ENCODE measurements at places on chromosomes 16 and 17. TPM values are rescaled to one million over a fixed set of nuclear protein-coding genes. Genes with fewer than 3 reads are reported as not detected.

DNA sequence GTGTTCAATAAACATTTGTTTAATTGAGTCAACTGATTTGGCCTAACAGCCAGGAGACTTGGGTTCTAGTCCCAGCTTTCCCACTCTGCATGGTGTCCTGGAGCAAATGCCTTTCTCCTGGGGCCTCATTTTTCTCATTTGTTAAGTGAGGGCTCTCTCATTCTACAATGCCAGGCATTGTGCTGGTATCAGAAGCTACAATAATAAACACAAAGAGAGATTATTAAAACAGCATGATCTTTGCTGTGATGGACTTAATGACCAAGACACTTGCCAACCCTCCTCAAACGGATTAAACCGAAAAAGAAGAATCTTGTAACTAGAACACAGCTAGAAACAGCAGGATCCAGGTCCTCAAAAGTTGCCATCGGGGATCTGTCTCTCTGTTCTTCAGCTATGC is 4.8 kb upstream of the VAMP2 start:
- no peak for DNase-seq

The CLEC10A gene
- total RNA-seq, result 0.77 TPM

GRCh38 chr16:57528499-57529390 is 7.6 kb downstream of the CCDC102A start:
- DNase-seq, result no peak

DNA sequence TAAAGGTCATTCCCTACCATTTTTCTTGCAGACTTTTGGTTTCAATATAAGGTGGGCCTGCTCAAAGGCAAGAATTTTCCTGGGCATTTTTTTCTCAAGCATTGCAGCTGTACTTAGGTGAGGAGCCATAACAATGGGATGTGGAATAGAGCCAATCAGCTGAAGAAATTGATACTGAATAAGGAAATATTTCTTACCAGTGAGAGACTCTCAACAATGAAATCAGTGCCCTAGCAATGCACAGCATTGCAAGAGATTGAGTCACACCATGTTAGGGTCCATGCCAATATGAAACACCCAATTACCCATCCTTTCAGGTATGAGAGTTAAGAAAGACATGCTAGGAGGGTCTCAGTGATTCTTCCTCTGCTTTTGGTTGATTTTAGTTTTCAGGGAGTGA is 237.6 kb downstream of the SOX9 start:
- no peak for DNase-seq

The ATAD5 gene
- total RNA-seq, result 2.7 TPM

- DNase-seq, result no peak
Observed at GRCh38 chr17:72182371-72182873, 61.6 kb downstream of the SOX9 start.

The KRT14 gene
- total RNA-seq, result 0.24 TPM

- no peak for DNase-seq
Observed at GRCh38 chr17:47757386-47757785, 24.4 kb downstream of the TBX21 start.

DNA sequence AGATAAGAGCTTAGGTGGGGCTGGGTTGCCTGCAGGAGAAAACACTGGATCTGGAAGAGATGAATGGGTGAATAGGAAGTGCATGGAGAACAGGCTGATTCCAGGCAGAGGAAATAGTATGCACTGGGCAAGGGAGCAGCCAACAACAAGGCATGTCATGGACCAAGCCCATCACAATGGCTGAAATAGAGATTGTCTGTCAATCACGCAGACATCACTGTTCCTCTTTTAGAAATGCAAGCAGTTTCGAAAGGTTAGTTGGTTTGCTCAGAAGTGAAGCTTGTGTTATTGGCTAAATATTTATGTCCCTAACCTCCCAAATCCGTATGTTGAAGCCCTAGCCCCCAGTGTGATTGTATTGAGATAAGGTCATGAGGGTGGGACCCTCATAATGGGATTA is 621.7 kb upstream of the CDH11 start:
- DNase-seq, result no peak

GRCh38 chr16:5850632-5851392 is 753.2 kb upstream of the EEF2KMT start:
- DNase-seq, result no peak

- no peak for DNase-seq
Observed at GRCh38 chr17:40796846-40797245, 2.9 kb downstream of the KRT28 start.

DNA sequence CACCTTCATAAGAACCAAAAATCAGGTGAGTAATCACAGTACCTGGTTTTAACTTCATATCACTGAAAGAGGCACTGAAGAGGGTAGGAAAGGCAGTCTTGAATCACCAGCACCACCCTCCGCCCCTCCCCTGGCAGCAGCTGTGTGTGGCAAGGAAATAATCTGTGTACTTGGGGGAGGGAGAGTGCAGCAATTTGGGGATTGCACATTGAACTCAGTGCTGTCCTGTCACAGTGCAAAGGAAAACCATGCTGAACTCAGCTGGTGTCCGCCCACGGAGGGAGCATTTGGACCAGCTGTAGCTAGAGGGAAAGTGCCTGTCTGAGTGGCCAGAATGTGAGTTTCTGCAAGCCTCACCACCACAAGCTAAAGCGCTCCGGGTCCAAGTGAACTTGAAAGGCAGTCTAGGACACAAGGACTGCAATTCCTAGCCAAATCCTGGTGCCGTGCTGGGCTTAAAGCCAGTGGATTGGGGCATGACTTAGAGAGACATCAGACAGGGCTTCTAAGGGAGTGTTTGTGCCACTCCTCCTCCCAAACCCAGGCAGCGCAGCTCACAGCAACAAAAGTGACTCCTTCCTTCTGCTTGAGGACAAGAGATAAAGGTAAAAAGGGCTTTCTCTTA is 39.7 kb upstream of the ALDH3A1 start:
- DNase-seq, result no peak

DNA sequence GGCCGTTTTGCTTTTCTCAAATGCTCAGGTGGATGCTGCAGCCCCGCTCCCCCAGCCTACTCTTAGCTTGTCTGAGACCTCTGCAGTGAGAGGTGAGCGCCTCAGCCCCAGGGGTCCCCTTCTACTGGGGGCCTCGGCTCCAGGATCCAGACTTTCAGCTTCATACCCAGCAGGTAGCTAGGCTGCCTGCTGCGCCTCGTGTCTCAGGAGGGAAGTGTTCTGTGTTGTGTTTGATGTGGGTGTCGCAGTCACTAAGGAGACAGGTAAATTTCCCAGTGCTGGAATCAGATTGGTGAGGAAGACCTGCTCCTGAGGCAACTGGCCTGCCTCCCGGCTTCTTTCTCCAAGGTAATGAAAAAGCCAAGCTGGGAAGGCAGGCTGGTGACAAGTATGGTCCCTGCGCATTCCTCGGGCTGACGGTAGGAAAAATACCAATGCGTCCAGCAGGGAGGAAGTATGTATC is 604.0 kb upstream of the SALL1 start:
- no peak for DNase-seq

The TAC4 gene
- total RNA-seq, result not detected

GRCh38 chr17:17518951-17519350 is 22.8 kb upstream of the RASD1 start:
- no peak for DNase-seq

DNA sequence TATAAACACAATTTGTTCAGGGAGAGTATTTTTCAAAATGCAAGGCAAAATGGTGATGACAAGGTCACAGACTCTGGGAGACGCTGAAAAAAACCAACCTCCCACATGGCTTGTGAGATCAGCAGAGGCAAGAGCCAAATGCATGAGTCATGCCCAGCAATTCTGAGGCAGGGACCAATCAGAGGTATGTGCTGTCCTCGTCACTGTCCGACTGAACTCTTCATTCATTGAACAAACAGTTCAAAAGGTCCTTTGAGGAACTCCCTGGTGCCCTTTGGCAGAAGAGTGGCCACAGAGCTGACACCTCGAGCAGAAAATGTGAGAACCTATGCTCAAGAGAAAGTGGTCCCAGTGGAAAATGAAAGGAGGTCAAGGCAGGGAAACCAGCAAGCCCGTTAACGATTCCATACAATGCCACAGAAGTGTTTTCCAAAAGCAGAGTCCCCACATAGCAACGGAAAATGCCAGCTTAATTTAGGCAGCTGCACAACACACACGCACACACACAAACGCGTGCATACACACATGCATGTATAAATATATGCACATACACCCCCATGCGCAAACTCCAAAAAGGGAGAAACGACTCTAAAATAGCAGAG is 50.9 kb downstream of the CDH11 start:
- DNase-seq, result peak; percentile 44

The GH1 gene
- not detected for total RNA-seq

GRCh38 chr16:11526655-11527350 is 59.9 kb downstream of the LITAF start:
- DNase-seq, result no peak

DNA sequence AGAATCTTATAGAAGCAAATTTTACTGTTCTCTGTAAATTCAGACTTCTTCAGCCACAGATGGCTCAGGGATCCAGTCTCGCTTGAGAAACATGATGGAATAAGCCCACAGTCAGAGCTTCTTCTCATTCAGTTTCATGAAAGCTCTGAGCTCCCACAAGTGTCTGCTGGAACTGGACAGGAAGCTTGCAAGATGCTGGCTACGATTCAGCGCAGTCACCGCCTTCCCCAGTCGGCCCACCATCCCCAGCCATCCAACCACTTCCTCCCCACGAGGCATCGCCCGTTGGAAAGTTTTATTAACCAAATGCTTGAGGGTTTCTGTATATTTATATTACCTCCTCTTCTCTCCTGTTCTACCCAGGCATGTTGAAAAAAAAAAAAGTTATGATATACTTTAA is 171.7 kb downstream of the ZFHX3 start:
- no peak for DNase-seq

DNA sequence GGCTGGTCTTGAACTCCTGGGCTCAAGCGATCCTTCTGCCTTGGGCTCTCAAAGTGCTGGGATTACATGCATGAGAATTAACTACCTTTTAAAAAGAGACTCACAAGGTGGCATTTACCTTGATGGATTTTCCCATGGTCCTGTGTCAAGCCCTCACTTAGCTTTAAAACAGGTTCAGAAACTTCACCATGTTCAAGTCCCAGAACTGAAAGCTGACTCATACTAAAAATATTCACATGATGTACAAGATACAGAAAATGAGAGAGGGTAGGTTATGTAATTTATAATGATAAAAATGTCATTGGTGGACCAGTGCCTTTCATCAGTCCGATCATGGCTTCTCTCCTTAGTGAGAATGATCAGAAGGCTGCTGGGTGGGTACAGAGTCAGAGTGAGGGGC is 4.3 kb upstream of the AKAP1 start:
- DNase-seq, result no peak

The RTN4RL1 gene
- 1.4 TPM for total RNA-seq

DNA sequence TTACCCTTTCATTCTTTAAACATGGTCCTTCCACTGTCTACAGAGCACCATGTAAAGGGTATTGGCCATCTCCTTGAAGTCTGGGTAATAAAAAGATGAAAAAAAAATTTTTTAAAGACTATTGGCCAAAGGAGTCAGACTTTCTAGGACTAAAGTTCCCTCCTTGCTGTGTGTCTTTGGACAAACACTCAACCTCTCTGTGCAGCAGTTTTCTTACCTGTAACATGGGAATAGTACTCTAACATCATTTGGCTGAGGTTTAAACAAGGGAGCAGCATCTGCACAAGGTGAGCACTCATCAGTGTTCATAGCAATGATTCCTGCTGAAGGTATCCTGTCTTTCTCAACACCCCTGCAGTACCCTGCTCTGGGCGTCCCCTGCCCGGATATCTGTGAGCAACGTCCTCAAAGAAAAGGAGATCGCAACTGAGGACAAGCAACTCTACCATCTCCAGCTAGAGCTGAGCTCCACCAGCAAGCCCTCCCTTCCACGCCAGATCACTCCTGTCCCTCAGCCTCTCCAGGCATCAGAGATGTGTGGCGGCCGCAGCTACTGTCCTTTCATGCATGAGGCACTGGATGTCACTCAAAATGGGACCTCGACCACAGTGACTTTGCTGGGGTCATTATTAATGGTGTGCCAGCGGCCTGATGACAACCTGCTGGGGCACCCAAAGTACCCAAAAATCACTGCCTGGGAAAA is 29.5 kb upstream of the RPH3AL start:
- no peak for DNase-seq

DNA sequence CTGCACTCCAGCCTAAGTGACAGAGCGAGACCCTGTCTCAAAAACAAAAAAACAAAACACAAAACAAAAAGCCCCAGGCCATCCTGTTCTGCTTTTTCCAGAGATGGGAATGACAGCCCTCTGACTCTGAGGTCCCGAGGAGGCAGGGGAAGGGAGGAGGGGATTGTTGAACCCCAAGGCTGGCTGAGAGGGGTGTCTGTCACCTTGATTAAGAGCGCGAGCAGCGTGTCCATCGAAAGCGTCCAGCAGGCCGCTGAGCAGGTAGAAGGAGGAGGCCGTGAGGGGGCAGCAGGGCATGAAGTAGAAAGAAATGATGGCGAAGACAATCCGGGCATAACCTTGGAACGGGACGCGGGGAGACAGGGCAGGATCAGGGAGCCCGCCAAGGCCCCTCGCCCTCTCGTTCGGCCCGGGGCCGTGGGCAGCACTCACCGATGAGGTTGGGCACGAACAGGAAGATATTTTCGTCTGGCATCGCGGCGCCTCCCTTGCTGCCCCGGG is 593 bp downstream of the CDIPT start:
- no peak for DNase-seq

- DNase-seq, result no peak
Observed at GRCh38 chr17:58996968-58997367, 109.7 kb downstream of the TRIM37 start.

DNA sequence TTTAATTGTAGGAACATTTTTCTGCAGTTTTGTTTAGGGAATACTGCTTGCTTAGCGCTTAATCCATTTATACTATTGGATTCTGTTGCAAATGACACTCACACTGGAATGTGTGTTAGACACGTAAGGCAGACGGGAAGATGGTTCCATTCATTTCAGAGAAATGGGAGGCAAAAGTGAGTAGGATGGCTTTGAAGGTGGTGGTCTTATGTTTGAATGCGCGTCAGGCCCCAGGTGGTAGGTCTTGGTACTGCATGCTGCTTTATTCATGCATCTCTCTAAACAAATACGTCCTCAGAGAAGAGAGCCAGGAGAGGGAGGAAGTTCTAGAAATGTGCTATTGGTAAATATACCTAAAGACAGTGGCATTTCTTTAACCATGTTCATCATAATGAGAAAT is 997.6 kb upstream of the RBFOX1 start:
- DNase-seq, result no peak

The RBFOX1 gene
- total RNA-seq, result not detected

GRCh38 chr16:15946257-15947044 is 3.0 kb upstream of the ABCC1 start:
- DNase-seq, result no peak

GRCh38 chr17:49513641-49514040 is 18.5 kb downstream of the NGFR start:
- DNase-seq, result peak; percentile 46
